ENCODE measurements at places on chromosomes 7 and 10. TPM values are rescaled to one million over a fixed set of nuclear protein-coding genes. Genes with fewer than 3 reads are reported as not detected.

DNA sequence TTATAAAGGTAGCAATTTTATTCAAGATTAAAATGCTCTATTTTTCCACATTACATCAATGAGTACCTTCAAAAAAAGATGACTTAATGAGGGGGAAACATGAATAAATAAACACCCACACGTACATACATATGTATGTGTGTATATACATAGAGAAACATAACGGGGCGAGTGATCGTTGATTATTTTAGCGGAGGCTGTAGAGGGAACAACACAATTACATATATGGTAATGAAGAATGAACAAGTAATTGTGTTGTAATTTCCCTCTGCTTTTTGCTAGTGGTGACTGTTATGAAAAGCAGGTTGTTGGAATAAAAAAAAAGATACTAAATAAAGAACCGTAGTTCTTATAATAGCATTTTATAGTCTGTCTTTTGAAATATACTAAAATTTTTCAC lies 63.2 kb downstream of the CACNB2 start:
- H3K4me1 ChIP-seq = peaks cover 21% of the 10 kb centered on the region
- H3K27ac ChIP-seq = no peak overlapping the region
- DNase-seq = no peak
- no peaks in the 10 kb centered on the region for H3K27me3 ChIP-seq

GRCh38 chr10:14553448-14553847 lies 221.2 kb downstream of the FAM107B start:
- no peak overlapping the region for H3K27ac ChIP-seq
- DNase-seq = no peak
- peaks cover 19% of the 10 kb centered on the region for H3K4me1 ChIP-seq
- H3K36me3 ChIP-seq = no peaks in the 10 kb centered on the region

GRCh38 chr7:66627151-66627681 lies 1.5 kb upstream of the KCTD7 start:
- H3K4me1 ChIP-seq = peaks cover 27% of the 10 kb centered on the region
- peak overlapping the region; percentile 82 for H3K4me3 ChIP-seq
- no peaks in the 10 kb centered on the region for H3K36me3 ChIP-seq
- H3K27me3 ChIP-seq = no peaks in the 10 kb centered on the region

The STRIP2 gene
- 17.1 TPM for total RNA-seq

DNA sequence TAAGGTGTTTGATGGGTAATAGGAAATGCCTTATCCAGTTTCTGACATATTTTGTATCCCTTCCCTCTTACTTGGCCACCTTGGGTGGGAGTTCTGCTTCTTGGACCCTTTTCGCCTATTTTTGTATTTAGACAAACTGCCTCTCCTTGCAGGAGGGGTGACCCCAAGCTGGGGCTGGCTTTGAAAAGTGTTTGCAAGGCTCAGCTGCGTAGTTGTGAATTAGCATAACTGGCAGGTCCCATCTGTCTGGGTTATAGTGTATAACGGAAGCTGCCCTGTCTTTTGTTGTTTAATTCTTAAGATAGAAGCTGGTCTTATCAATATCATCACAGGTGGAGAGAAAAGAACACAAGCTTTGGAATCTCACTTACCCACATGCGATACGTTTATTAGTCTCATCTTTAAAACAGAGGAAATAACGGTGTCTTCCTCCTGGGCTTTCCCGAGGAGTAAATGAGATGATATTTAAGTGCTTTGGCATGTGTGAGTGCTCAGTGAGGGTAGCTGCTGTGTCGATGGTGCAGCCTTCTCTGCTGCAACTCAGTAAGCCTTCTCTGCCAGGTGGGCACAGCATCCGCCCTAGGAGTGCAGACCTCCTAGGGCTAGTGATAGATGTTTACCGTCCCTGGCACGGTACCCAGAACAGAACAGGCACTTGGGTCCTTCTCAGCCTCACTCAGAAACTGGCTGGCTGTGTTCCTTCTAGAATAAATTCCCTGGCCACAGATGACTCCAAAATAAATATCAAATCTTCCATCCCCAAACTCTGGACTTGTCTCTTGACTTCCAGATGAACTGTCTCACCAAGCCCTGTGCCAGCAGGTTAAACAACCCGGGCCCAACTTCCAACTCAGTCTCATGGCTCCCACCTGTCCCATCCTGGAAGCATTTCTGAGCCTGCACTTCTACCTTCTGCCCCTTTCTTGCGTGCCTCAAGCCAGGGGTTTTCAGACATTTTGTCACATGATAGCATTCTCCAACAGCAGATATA lies 227.3 kb downstream of the GFRA1 start:
- H3K27ac ChIP-seq = peak overlapping the region; percentile 27
- H3K4me3 ChIP-seq = no peak overlapping the region
- H3K4me1 ChIP-seq = peaks cover 18% of the 10 kb centered on the region
- H3K36me3 ChIP-seq = no peaks in the 10 kb centered on the region
- no peaks in the 10 kb centered on the region for H3K27me3 ChIP-seq
- DNase-seq = no peak

DNA sequence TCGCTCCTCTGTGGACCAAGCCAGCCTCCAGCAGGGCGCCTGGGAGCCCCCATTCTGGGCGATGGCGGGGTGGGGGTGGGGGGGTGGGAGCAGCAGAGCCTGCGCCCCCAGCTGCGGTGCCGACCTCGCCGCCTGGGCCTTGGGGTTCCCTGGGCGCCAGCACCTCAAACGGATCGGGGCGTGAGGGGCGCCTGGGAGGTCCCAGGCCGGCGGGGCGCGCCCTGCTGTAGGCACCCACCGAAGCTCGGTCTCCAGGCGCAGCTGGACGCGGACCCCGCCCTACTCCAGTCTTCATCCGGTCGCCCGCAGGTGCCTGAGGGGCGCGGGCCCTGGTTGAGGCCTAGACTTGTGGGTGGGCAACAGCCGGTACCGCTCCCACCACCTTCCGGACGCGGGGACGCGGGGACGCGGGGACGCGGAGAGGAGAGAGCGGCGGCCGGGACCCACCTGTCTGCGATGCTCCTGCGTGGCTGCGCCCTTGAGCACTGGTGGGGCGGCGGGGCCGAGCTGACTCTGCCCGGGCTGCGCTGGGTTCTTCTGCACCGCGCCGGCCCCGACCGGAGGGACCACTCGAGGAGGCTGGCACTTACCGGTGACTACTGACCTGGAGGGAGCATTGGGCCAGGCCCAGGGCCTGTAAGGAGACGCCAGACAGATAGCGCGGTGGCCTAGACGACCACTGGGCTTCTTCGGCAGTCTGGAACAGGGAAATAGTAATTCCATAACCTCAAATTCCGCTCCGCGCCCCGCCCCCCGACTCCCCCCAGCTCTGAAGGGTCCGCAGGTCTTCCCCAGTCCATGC lies 5.5 kb upstream of the KCP start:
- H3K27me3 ChIP-seq = peaks cover 86% of the 10 kb centered on the region
- H3K4me1 ChIP-seq = peaks cover 14% of the 10 kb centered on the region
- H3K36me3 ChIP-seq = no peaks in the 10 kb centered on the region
- DNase-seq = no peak
- H3K4me3 ChIP-seq = peak overlapping the region; percentile 46

The NIPSNAP2 gene
- total RNA-seq = 357 TPM

The LRRC18 gene
- not detected for total RNA-seq
